ENCODE measurements at places on chromosomes 7 and 10. TPM values are rescaled to one million over a fixed set of nuclear protein-coding genes. Genes with fewer than 3 reads are reported as not detected.

CALHM1 gene
- not detected for total RNA-seq

LRIT1 gene
- not detected for total RNA-seq

NAT16 gene
- under 0.01 TPM for total RNA-seq

SLC18A2 gene
- not detected for total RNA-seq

UTF1 gene
- total RNA-seq: not detected

LRRC4 gene
- 0.22 TPM for total RNA-seq

COL26A1 gene
- not detected for total RNA-seq

TBX20 gene
- not detected for total RNA-seq

EBLN1 gene
- not detected for total RNA-seq

CAV1 gene
- total RNA-seq: 541 TPM

STMP1 gene
- total RNA-seq: 15.0 TPM

WAC gene
- total RNA-seq: 54.8 TPM

EPHA1 gene
- 0.33 TPM for total RNA-seq

GIMAP1 gene
- under 0.01 TPM for total RNA-seq

ABCB4 gene
- total RNA-seq: 0.44 TPM

CFAP70 gene
- 0.44 TPM for total RNA-seq

EGR2 gene
- total RNA-seq: 1.6 TPM

FKBP6 gene
- under 0.01 TPM for total RNA-seq

INSYN2A gene
- 0.11 TPM for total RNA-seq

AZGP1 gene
- total RNA-seq: 0.33 TPM

GPR85 gene
- total RNA-seq: 8.6 TPM

PCLO gene
- total RNA-seq: 4.9 TPM

PTPN12 gene
- 35.6 TPM for total RNA-seq

MNX1 gene
- not detected for total RNA-seq

FAM221A gene
- total RNA-seq: 2.0 TPM

HELLS gene
- 76.8 TPM for total RNA-seq

CUZD1 gene
- 0.50 TPM for total RNA-seq

CPED1 gene
- 117 TPM for total RNA-seq

PLA2G12B gene
- not detected for total RNA-seq

DLX6 gene
- not detected for total RNA-seq

NUTM2A gene
- not detected for total RNA-seq

AEBP1 gene
- total RNA-seq: 165 TPM

PARP12 gene
- 17.4 TPM for total RNA-seq
